Caco-2 (cell line): ENCODE measurements at places on chromosomes 11 and 22. TPM values are rescaled to one million over a fixed set of nuclear protein-coding genes. Genes with fewer than 3 reads are reported as not detected.

DNA sequence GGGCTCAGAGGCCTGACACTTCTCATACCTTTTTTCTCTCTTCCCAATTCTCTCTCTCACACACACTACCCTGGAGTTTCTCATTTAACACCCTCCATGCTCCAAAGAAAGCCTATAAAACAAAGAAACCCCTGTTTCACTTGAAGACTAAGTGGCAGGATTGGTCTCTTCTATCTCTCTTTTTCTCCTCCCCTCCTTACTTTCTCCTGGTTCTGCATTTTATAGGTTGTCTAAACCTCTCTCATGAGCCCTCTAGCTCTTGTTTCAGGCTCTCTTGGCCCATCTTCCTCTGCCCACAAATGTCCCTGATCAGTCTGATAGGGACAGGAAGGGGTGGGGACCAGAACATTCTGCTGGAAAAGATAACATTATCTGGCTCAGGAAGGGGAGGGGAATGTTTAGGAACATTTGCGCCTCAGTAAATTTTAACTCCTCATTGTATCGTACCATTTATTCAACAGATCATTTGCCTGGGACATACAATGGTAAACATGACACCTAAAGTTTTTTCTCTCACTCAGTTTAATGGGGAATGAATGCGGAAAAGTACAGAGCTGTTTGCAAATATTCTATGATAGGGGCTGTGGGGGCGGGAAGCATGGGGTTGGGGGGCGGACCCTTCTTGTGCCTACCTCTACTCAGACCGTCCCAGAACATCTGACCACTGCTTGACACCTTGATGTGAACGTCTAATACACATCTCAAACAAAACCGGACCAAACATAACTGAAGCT lies 10.8 kb downstream of the CRYBA4 start:
- no peak for DNase-seq

Gene MS4A4A
- not detected in 2 replicates for total RNA-seq

Gene SHANK3
- total RNA-seq = 4.3 and 4.5 TPM in 2 replicates

DNA sequence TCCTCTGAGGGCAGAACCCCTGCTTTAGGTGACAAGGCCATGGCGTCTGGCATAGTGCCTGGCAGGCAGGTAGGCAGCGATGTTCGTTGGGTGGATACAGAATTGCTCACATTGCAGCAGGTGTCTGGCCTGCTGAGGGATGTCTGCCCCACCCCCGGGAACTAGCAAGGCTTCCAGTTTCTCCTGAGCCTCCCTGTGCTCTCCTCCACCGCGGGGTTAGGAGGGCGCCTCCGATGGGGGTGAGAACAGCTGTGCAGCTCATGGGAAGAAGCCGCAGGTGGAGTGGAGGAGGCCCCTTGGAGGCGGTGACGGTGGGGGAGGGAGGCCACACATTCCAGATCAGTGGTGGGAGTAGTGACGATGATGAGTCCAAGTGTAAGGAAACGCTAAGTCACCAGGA lies 48.3 kb upstream of the JAM3 start:
- DNase-seq = no peak

DNA sequence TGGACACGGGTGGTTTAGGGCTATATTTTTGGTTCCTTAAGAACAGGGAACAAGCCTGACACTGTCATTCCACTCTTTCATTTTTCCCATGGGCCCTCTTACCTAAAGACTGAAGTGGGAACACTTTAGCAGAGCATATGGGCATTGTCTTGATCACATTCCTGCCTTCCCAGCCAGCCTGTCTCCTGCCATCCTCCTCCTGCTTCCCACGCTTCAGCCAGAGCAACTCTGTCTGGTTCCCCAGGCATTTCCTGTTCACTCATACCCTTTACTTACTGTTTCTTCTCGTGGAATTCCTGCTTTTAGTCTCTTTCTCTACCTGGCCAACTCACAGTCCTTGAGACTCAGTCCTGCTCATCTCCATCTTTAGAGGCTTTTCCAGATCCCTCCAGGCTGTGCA lies 22.8 kb downstream of the MRPL16 start:
- no peak for DNase-seq

- DNase-seq = no peak
Measured at GRCh38 chr11:128246810-128247594, 340.4 kb downstream of the ETS1 start.

- DNase-seq = peak; percentile 19
Measured at GRCh38 chr11:47523490-47524225, 29.3 kb downstream of the CELF1 start.

DNA sequence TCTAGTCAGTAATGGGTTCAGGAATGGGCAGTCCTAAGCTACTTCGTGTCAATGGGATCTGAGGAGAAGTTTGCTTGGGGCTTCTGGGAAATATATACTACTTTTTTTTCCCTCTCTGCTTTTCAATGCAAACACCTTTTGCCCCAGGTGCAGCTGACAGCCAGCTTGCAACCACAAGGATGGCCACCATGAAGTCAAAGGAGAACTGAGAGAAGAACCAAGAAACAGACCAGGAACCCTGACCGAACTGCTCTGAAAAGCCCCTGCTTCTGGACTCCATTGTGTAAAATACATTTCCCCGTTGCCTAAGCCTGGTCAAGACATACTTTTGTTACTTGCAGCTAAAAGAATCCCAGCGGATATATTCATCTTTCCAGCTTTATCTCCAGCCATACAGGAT lies 20.1 kb upstream of the CD44 start:
- no peak for DNase-seq

DNA sequence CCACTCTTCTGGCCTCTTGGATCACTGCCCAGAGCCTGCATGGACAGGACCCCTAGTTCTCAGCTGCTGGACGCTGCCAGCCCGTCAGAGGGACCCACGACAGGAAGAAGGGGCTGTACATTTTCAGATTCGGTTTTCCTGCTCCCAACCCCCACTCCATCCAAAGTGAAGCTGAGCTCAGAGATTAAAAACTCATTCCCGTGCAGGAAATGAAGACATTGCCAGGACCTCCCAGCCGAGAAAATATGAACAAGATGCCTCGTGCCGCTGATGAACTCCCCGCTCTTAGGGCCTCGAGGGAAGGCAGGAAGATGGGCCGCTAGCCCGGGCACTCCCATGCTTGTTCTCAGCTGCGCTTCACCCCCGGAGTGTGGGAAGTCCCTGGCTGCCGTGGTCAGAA lies 36.1 kb downstream of the RPUSD4 start:
- no peak for DNase-seq

DNA sequence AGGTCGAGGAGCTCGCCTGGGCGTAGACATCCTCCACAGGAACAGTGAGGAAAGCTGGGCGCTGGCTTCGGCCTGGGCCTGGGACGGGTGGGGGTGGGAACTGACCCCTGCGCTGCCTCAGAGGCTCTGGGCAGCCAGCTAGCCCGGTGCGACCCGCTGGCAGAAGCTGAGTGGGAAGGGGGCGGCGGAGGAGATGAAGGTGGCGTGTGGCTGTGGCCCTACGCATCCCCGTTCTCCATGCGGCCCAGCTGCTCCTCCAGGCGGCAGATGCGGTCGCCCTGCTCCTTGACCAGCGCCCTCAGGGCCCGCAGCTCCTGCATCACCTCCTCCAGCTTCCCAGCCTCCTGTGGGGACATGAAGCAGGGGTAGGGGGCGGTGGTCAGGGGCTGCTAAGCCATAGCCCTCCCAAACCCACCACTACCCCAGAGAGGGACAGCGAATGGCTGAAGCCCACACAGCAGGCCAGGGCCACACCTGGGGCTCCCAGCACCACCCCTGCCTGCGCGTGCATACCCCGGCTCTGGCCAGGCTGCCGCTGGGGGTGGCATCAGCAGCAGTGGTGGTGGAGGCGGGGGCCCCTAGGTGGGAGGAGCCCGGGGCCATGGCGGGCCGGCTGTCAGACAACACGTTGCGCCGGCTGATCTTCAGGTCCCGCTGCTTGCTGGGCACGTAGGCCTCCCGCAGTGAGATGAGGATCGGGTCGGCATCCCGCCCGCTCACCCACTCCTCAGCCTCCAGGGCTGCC lies 848 bp upstream of the PTPRCAP start:
- DNase-seq = no peak

Gene CFL1
- 960 and 1,056 TPM in 2 replicates for total RNA-seq

- DNase-seq = no peak
Measured at GRCh38 chr22:19674129-19674928, 40.0 kb upstream of the SEPTIN5 start.

- DNase-seq = no peak
Measured at GRCh38 chr11:95296165-95296564, 65.2 kb upstream of the SESN3 start.

- DNase-seq = no peak
Measured at GRCh38 chr22:49400136-49400940, 427.3 kb downstream of the BRD1 start.

GRCh38 chr11:9660886-9661285 lies 3.0 kb upstream of the SWAP70 start:
- DNase-seq = no peak
